K562 (cell line): ENCODE measurements at places on chromosomes 3 and 15. TPM values are rescaled to one million over a fixed set of nuclear protein-coding genes. Genes with fewer than 3 reads are reported as not detected.

Gene CRYGS
- total RNA-seq: 1.5 and 1.6 TPM in 2 replicates

Gene CD96
- 0.78 and 1.6 TPM in 2 replicates for total RNA-seq

Gene CPNE9
- not detected in 2 replicates for total RNA-seq

Gene ESYT3
- not detected in 2 replicates for total RNA-seq

Gene BFSP2
- total RNA-seq: not detected in 2 replicates

Gene SCG5
- total RNA-seq: 0.31 and 0.33 TPM in 2 replicates

Gene NFKBIZ
- total RNA-seq: 13.7 and 14.2 TPM in 2 replicates

Gene PDZRN3
- total RNA-seq: 0.07 and 0.16 TPM in 2 replicates

Gene FETUB
- total RNA-seq: not detected in 2 replicates

Gene GOLGA6B
- total RNA-seq: not detected in 2 replicates

Gene PLXNA1
- total RNA-seq: 49.3 and 59.9 TPM in 2 replicates

Gene PROK2
- not detected in 2 replicates for total RNA-seq

Gene CHRNA3
- not detected in 2 replicates for total RNA-seq
